Type B pancreatic cell (in vitro differentiated cells): ENCODE measurements at places on chromosomes 16 and 17. TPM values are rescaled to one million over a fixed set of nuclear protein-coding genes. Genes with fewer than 3 reads are reported as not detected.
A peak's percentile ranks its signal among the peaks of the same experiment; 100 is the strongest.

CBLN1 gene
- total RNA-seq = 5.8 and 11.3 TPM in 2 replicates

MYH8 gene
- 0.05 and 0.68 TPM in 2 replicates for total RNA-seq

RPL19 gene
- 1,605 and 1,703 TPM in 2 replicates for total RNA-seq

DNA sequence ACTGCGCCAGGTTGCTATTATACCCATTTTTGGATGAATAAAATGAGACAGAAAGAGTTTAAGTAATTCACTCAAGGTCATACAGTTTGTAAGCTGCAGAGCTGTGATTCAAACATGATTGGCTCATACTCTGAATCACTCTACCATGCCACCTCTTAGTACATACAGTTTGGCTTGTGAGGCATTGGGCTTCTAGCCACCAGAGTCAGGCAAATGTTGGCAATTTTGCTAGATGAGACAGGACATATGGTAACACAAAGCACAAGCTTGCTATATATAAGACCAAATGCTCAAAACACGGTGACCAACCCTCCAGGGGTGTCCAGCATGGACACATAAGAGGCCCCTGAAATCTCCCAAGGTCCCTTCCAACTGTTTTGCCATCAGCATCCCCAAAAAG lies 236.0 kb upstream of the IRX5 start:
- peaks cover 17% of the 10 kb centered on the region for H3K27me3 ChIP-seq
- no peaks in the 10 kb centered on the region for H3K36me3 ChIP-seq
- H3K27ac ChIP-seq = no peak overlapping the region
- H3K4me1 ChIP-seq = peaks cover 16% of the 10 kb centered on the region
- H3K4me3 ChIP-seq = no peak overlapping the region

HP gene
- total RNA-seq = not detected in 2 replicates

GRCh38 chr16:11396241-11397048 lies 51.2 kb downstream of the RMI2 start:
- H3K4me1 ChIP-seq = peaks cover 11% of the 10 kb centered on the region
- DNase-seq = peak; percentile 83

GRCh38 chr17:29084541-29085146 lies 41.7 kb downstream of the PIPOX start:
- H3K36me3 ChIP-seq = peaks cover 23% of the 10 kb centered on the region
- H3K27me3 ChIP-seq = no peaks in the 10 kb centered on the region
- peak overlapping the region; percentile 69 for H3K4me3 ChIP-seq
- H3K27ac ChIP-seq = peak overlapping the region; percentile 57

SPNS2 gene
- 16.1 and 36.7 TPM in 2 replicates for total RNA-seq

DNA sequence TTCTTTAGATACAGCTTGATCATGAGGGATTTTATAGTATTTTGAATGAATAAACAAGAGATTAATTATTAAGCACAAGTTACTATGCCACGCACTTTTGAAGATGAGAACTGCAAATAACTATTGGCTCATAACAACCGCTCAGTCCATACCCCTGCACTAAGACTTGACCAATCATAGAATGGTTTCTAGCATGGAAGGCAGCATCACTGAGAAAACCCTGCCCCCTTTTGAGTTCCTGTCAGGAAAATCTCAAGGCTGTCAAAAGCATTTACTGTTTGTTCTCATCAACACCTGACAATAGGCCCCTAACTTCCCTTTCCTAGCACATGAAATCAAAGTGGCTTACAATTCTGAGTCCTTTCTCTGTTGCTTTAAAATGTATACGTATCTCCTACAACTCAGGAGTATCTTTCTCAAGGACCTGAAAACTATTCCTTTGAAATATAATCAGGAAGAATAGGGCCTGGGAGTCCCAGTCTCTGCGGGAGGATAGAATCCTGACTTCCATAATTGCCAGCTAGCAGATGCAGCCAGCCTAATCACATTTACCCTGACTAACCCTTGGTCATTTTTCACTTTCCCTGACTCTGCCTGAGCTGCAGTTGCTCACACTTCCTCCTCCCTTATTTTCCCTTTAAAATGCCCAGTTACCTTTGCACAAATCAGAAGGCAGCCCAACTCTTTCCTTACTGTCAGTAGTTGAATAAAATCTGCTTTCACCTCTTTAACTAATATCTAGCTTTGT lies 9.1 kb upstream of the MMD start:
- peak overlapping the region; percentile 37 for H3K4me3 ChIP-seq
- DNase-seq = no peak
- peak overlapping the region; percentile 40 for H3K27ac ChIP-seq
- H3K4me1 ChIP-seq = peaks cover 30% of the 10 kb centered on the region
- H3K27me3 ChIP-seq = no peaks in the 10 kb centered on the region

DNA sequence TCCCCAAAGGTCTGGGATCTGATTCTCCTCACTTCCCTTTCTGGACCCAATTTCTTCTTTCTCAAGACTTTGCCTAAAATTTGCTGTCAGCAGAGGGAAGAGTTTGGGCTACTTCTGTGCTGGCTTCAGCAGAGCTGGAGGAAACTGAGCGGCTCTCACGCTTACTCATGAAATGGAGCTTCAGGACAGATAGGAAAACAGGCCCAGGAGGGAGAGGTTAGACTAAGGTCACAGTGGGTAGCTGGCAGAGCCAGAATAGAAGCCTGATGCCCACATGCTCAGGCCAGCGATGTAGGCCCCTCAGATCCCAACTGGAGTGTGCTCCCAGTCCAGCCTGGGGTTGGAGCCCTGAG lies 593 bp downstream of the SLC38A7 start:
- peaks cover 4% of the 10 kb centered on the region for H3K27me3 ChIP-seq
- H3K27ac ChIP-seq = peak overlapping the region; percentile 88
- DNase-seq = no peak
- H3K36me3 ChIP-seq = peaks cover 7% of the 10 kb centered on the region
- H3K4me3 ChIP-seq = peak overlapping the region; percentile 94
- peaks cover 9% of the 10 kb centered on the region for H3K4me1 ChIP-seq

ARL5C gene
- not detected in 2 replicates for total RNA-seq

IGSF6 gene
- not detected in 2 replicates for total RNA-seq

- H3K4me1 ChIP-seq = peaks cover 14% of the 10 kb centered on the region
- DNase-seq = no peak
- H3K36me3 ChIP-seq = no peaks in the 10 kb centered on the region
- H3K4me3 ChIP-seq = no peak overlapping the region
These were observed 36.2 kb downstream of the ASPA start for GRCh38 chr17:3511852-3512504.

- H3K36me3 ChIP-seq = peaks cover 28% of the 10 kb centered on the region
- no peak for DNase-seq
- no peak overlapping the region for H3K27ac ChIP-seq
These were observed 5.9 kb downstream of the B3GNT9 start for GRCh38 chr16:67144943-67145342.

- no peaks in the 10 kb centered on the region for H3K4me1 ChIP-seq
- H3K27me3 ChIP-seq = no peaks in the 10 kb centered on the region
- H3K27ac ChIP-seq = no peak overlapping the region
- DNase-seq = no peak
- no peak overlapping the region for H3K4me3 ChIP-seq
These were observed 27.3 kb upstream of the VPS4A start for GRCh38 chr16:69283851-69284250.

DNA sequence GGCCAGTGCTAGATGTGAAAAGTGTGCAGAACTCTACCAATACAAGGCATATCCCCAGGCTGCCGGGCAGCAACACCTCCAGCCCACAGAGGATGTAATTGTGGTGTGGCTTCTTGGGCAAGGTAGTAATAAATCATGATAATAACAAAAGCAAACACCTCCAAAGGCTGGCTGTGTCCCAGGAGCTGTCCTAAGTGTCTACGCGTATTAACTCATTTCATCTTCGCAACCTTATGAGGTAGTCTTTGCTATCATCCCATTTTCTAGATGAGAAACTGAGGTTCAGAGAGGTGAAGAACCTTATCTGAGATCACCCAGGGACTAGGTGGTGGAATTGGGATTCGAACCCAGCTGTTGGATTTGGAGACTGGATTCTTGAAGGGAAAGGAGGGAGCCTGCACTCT lies 5.3 kb downstream of the PDK2 start:
- peaks cover 27% of the 10 kb centered on the region for H3K4me1 ChIP-seq
- peak overlapping the region; percentile 47 for H3K27ac ChIP-seq
- H3K4me3 ChIP-seq = no peak overlapping the region
- DNase-seq = no peak

GRCh38 chr17:49487183-49487582 lies 7.9 kb upstream of the NGFR start:
- H3K27ac ChIP-seq = no peak overlapping the region
- H3K4me3 ChIP-seq = no peak overlapping the region
- DNase-seq = no peak
- H3K27me3 ChIP-seq = peaks cover 66% of the 10 kb centered on the region
- H3K4me1 ChIP-seq = peaks cover 53% of the 10 kb centered on the region

DNA sequence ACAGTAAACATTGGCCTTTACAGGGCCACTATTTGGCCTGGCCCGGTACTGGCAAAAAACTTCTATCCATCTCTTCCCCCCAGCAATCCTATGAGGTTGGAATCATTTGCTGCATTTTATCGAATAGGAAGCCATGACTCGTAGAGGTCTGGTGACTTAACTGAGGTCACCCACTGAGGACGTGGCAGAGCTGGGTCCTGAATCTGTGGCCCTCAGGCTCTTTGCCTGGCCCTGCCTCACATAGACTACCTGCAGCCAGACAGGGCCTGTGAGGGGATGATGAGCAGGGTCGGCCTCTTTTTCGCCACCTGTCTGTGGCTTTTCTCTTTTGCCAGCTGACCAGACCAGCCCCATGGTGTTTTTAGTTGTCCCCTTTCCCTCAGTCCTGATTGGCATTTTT lies 1.9 kb downstream of the PPP4C start:
- DNase-seq = no peak
- H3K36me3 ChIP-seq = peaks cover 15% of the 10 kb centered on the region
- peak overlapping the region; percentile 97 for H3K4me3 ChIP-seq
- peak overlapping the region; percentile 96 for H3K27ac ChIP-seq

- H3K27me3 ChIP-seq = peaks cover 65% of the 10 kb centered on the region
- no peaks in the 10 kb centered on the region for H3K36me3 ChIP-seq
- H3K4me1 ChIP-seq = no peaks in the 10 kb centered on the region
- no peak for DNase-seq
These were observed at the start of gene HCRT for GRCh38 chr17:42184713-42185620. TSS of gene HCRT (minus strand) at chr17:42185452. CDS start at chr17:42185365, 87 bp downstream.

DNA sequence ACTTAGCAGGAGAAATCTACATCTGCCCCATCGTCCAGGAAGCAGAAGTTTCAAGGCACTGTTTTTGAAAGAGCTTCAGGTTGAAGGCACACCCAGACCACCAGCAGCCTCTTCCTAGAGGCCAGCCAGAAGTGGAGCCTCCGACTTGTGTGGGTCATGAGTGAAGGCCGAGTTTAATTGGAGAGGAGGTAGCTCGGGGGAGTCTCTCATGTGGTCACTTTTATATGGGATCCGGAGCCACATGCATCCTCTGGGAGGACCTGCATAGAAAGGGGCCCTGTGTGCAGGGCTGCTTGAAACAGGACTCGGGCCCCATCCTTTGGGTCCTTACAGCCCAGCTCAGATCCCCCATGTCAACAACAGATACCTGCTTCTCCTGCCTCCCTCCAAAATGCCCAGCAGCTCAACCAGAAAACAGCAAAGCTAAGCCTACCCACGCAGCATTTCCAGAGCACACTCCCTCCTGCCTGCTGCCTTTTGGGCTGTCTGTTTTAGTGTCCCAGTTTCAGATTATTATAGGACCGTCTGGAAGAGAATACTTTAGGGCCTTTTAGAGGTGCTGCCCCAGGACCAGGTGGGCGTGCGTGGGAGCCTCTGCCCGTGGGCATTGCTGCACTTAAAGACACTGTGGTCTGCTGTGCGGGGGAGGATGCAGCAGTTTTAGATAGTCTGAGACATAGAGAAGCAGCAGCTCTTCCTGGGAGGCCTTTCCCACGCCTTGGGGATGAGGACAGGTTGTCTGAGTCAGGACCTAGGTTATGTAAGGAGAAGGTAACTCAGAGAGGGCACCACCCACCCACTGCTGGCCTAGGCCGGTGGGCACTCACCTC lies 29.5 kb downstream of the MPRIP start:
- DNase-seq = no peak
- H3K27ac ChIP-seq = peak overlapping the region; percentile 92
- peaks cover 55% of the 10 kb centered on the region for H3K4me1 ChIP-seq
- no peak overlapping the region for H3K4me3 ChIP-seq
- no peaks in the 10 kb centered on the region for H3K27me3 ChIP-seq

DNA sequence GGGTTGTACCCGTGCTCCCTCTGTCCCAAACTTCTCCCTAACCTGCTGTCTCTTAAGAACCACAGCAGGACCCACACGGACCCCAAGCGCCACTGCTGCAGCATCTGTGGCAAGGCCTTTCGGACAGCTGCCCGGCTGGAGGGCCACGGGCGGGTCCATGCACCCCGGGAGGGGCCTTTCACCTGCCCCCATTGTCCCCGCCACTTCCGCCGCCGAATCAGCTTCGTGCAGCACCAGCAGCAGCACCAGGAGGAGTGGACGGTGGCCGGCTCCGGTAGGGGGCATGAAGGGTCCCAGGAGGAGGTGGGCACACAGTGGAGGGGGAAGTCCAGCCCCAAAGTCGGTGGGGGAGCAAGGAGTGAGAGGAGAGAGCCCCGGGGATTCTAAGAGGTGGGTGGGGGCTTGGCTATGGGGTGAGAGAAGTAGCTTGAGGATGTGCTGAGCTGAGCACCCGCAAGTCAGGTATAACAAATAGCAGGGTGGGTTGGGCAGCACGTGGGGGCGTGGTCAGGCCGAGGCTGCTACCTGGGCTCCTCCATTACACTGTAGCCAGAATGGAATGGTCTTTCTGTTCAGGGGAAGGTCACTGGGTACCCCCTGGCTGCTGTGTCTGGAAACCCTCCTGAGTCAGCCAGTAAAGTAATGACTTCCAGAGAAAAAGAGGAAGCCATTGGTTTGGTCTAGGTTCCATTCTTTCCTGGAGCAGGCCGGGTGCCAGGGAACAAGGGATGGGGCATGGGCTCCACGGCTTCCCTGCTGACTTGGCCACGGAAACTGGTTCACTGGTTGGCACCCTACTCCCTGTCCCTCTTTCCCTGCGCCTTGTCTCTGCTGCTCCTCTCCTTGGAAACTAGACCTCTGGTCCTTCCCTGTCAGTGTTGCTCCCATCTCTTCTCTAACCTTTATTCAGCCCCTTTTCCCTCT lies 7.1 kb downstream of the PRSS53 start:
- H3K36me3 ChIP-seq = peaks cover 5% of the 10 kb centered on the region
- no peak overlapping the region for H3K4me3 ChIP-seq
- peaks cover 5% of the 10 kb centered on the region for H3K4me1 ChIP-seq
- no peaks in the 10 kb centered on the region for H3K27me3 ChIP-seq

DNA sequence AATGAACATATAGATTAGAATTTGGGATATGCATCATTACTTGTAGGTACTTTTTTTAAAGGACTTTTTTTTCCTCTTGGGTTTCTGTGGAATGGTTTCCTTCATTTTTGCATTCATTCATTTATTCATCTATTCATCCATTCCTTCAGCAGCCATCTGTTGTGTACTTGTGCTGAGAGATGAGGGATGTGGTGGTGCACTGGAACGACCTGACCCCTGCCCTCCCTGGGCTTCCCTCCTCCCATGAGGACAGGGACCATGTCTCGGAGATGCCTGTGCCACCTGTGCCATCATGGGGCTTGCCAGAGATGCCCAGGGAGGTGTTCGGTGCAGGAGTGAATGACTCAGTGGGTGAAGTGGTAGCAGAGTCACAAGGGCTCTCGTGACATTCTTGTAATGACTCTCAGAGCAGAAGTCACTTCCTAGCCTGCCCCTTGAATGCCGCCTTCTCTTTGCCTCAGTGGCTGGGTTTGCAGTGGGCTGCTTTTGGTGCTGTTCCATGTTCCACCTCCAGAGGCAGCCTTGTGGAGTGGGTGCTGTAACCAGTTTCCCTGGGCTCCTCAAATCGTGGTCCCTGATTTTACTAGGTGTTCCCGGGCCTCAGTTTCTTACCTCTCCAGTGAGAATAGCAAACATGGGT lies 43.9 kb downstream of the CLEC16A start:
- no peak overlapping the region for H3K27ac ChIP-seq
- H3K4me1 ChIP-seq = peaks cover 54% of the 10 kb centered on the region
- no peak overlapping the region for H3K4me3 ChIP-seq
- H3K27me3 ChIP-seq = no peaks in the 10 kb centered on the region
- no peak for DNase-seq

- no peak overlapping the region for H3K4me3 ChIP-seq
- no peak for DNase-seq
- H3K27me3 ChIP-seq = no peaks in the 10 kb centered on the region
- no peaks in the 10 kb centered on the region for H3K4me1 ChIP-seq
- H3K27ac ChIP-seq = no peak overlapping the region
These were observed 14.9 kb downstream of the CNTNAP1 start for GRCh38 chr17:42697108-42697811.

HBM gene
- not detected in 2 replicates for total RNA-seq
